ENCODE measurements at places on chromosomes 6 and 20.

- no peak for DNase-seq
Observed at GRCh38 chr6:1382883-1383728, 6.3 kb upstream of the FOXF2 start.

DNA sequence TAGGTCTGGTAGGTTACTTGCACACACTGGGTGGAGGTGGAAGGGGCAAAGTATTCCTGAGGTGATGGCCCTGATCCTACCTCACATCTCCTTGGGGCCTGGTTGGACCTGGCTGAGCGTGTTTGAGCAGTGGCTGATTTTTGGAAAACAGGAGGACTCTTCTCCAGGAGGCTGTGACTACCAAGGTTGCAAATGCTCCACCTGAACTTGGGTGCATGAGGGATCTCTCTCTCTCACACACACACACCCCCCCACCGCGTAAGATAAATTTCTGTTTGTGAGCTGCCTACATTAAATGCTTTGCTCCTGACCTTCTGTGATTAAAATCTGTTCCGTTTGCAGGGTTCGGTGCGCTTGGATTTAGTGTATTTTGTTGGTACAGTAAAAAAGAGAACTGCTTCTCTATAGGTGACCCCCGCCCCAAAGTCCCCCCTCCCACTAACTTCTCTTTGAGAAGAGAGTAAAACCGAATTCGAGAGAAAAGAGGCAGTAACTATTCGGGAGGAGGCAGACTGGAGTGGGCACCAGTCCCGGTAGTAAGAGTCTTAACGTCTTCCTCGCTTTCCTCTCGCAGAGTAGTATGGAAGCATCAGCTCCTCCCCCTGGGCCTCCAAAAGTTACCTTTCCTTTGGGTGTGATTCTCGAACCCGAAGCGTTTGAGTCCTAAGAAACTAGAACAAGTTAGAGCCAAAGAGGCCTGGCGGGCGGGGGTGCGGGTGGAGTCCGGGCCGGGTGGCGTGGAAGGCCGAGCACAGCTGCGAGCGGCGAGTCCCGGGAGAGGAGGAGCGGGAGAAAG lies 585 bp upstream of the DSE start:
- DNase-seq, result no peak

- DNase-seq, result peak; percentile 68
Observed at GRCh38 chr6:108661430-108661829, 100.7 kb downstream of the FOXO3 start.

DNA sequence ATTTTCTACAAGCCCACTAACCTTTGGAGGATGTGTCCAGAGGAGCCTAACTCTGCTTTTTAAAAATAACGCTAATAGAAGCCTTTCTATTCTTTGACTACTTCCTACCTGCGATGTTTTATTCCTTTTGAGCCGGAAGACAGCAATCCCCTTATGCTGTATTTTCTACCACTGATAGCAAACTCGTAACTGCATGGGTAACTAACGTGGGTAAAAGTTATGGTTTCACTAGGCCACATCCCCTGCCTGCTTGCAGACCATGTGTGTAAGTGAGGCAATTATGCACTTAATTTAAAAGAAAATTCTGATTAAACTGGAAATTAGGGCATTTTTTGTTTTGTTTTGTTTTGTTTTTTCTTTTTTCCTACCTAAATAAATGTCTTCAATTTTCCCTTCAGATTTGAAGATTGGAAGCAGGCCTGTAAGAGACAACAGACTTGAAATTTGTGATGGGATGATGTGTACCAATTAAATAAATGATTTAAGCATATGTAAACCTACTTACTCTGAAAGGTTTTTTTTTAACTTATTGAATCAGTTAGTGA lies 931 bp downstream of the UFL1 start:
- peak; percentile 14 for DNase-seq

- no peak for DNase-seq
Observed at GRCh38 chr6:52390361-52390727, 28.4 kb downstream of the PAQR8 start.

DNA sequence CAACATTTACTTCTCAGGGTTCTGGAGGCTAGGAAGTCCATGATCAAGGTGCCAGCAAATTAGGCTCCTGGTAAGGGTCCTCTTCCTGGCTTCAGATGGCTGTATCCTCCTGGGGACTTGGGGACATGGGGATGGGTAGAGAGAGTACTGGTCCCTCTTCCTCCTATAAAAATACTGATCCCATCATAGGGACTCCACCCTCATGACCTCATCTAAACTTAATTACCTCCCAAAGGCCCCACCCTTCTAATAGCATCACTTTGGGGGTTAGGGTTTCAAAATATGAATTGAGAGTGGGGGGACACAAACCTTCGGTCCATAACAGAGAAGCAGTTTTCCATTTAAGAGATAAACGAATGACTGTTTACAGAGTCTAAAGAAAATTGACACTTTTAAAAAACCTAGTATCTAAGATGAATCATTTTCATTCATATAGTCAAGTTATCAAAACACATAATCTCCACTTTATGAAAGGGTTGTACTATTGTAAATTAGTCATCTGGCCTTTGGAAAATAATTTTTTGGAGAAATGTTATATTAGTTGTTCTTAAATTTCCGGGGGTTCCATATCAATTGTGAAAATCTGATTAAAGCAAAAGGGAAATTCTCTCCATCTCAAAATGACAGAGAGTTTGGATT lies 33.5 kb downstream of the ELOVL5 start:
- DNase-seq, result no peak

DNA sequence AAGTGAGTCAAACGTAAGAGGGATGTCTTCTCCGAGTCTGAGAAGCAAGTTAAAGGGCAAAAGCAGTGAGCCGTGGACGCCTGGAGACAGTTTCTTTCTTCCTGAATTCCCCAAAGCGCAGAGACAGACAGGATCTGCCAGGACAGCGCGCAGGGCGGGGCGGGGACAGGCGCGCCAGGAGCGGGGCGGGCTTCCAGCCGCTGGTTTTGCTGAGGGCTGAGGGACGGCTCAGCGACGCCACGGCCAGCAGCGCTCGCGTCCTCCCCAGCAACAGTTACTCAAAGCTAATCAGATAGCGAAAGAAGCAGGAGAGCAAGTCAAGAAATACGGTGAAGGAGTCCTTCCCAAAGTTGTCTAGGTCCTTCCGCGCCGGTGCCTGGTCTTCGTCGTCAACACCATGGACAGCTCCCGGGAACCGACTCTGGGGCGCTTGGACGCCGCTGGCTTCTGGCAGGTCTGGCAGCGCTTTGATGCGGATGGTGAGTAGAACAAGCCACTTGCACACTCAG lies at the start of gene SCGN:
TSS of gene SCGN (plus strand) at position 209 of the 509 bp plus-strand sequence. CDS start at position 398, 189 bp downstream.
- peak; percentile 52 for DNase-seq

DNA sequence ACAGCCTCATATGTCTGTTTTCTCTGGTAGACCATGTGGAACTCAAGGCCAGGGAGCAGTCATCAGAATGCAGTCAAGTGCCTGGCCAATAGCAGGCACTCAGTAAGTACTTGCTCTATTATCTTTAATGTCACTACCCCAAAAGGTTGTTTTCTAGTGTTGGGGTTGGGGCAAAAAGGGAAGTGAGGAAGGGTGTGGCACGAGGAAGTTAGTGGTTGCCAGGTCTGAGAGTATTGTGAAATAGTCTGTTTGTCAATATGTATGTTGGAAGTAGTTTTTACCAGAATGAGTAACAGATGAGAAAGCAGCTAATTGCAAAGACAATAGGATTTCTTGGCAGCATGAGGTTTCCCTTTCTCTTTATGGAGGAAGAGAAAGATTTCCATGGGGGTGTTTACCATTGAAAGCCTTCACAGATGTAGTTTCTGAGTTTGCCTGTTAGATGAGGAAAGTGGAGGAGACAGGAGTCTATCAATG lies 59.5 kb upstream of the ARMH2 start:
- peak; percentile 97 for DNase-seq

- peak; percentile 77 for DNase-seq
Observed at GRCh38 chr6:11462742-11463397, 74.7 kb upstream of the TMEM170B start.

DNA sequence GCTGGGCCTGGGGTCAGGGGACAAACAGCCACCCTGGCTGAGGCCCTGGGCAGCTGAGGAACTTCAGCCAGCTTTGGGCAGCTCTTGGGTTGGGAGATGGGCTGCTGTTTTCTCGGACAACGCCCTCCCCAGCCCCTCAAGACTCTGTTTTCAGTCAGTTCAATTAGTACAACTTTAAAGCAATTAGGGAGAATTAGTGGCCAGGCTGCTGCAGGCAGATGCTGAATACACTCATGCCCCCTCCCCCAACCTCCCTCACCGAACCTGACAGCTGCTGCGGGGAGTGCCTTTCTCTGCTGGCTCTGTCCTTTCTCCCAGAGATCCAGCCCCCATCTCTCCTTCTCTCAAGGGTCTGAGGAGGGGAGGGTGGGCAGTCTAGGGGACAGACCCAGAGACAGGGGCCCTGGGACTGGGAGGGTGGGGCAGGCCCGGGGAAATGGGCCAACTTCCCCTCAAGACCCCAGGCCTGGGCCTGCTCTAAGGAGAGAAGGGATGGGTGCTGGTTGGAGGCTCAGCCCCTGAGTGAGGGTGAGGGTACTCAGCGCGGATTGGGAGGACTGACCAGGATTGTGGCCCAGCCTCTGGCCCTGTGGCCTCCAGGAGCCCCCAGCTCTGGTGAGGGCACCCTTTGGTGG lies 17.8 kb upstream of the MYT1 start:
- DNase-seq, result no peak

DNA sequence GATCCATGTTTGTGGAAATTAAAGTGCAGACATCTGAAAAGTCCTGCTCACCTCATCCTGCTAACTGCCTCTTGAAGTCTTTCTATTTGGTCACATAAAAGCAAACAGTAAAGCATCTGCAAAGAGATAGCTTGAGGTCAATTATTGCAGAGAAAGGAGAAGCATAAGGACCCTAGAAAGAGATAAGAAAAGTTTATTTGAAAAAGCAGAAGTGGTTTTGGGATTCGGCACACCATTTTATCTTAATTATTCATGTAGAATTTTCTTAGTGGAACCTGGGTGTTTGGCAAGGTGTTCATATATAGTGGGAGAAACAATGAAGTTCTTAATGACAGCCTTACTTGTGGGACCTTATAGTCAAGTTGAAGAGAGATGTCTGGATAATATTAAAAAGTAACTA lies 280.8 kb downstream of the CENPW start:
- DNase-seq, result no peak

- no peak for DNase-seq
Observed at GRCh38 chr6:137486416-137486815, 7.8 kb downstream of the OLIG3 start.

GRCh38 chr20:48106428-48106827 lies 321.1 kb upstream of the SULF2 start:
- no peak for DNase-seq

- DNase-seq, result no peak
Observed at GRCh38 chr6:24824142-24824938, 25.6 kb upstream of the ARMH2 start.

- DNase-seq, result peak; percentile 61
Observed at GRCh38 chr20:44540834-44541233, 19.0 kb upstream of the SERINC3 start.

- DNase-seq, result peak; percentile 29
Observed at GRCh38 chr20:19074828-19075516, 137.5 kb upstream of the SLC24A3 start.

DNA sequence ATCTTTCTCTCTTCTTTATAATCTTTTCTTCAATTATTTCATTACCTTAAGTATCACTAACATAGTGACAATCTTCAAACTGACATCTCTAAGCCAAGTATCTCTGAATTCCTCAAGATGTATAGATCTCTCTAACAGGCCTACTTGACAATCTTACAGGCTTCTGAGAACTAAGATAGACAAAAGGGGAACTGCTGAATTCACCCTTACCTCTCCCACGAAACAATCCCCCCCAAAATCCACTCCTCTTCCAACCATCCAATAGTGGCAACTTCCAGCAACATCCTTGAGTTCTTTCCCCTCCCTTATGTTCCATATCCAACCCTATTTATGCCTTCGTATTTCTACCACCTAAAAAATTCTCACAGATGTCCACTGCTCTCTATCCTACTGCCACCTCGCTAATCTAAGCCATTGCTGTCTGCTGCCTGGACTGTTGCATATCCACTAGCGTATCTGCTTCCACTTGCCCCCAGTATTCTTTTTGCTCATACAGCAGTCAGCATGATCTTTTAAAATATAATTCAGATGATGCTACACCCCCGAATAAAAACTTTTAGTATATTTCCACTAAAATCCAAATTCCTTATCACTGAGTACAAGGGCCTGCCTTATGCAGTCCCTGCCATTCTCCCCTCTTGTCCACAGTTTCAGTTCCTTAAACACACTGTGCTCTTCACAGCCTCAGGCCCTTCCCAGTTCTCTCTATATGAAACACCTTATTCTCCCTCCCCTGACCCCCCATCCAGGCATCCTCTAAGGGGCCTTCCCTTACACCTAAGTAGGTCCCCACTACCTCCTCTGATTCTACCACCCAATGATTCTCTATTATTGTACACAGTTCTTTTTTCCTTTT lies 8.0 kb downstream of the REPS1 start:
- peak; percentile 38 for DNase-seq

- peak; percentile 62 for DNase-seq
Observed at GRCh38 chr20:44990425-44990824, 24.1 kb downstream of the STK4 start.

DNA sequence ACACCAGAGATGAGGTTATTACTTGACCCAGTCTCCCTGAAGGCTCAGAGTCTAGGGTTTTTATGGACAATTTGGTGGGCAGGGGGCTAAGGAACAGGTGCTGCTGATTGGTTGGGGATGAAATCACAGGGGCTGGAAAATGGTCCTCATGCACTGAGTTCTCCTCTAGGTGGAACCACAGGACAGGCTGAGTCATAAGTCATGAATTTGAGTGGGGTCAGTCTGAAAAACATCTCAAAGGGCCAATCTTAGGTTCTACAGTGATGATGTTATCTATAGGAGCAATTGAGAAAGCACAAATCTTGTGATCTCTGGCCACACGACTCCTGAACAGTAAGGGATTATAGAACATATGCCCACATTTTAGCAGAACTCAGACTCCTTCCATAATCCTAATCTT lies 5.9 kb upstream of the MRS2 start:
- peak; percentile 74 for DNase-seq

- no peak for DNase-seq
Observed at GRCh38 chr6:167786853-167787675, 39.6 kb upstream of the AFDN start.

GRCh38 chr6:38481211-38481836 lies 158.4 kb downstream of the BTBD9 start:
- no peak for DNase-seq

- DNase-seq, result no peak
Observed at GRCh38 chr20:20084296-20084752, 32.0 kb downstream of the CFAP61 start.

DNA sequence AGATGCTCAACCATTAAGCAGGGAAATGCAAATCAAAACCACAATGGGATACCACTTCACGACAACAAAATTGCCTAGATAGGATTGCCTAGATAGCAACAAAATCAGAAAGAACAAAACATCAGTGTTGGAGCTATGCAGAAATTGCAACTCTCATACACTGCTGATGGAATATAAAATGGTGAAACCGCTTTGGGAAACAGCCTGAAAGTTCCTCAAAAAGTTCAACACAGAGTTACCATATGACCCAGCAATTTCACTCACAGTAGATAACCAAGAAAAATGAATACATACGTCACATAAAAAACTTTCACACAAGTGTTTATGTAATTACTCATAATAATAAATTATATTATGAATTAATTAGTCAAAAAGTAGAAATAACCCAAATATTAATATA lies 78.3 kb downstream of the MAFB start:
- DNase-seq, result peak; percentile 53

- no peak for DNase-seq
Observed at GRCh38 chr6:27897580-27898206, 14.5 kb downstream of the OR2B2 start.
